ENCODE measurements at places on chromosomes 7 and 10.

- DNase-seq: no peak
These were observed 19.3 kb downstream of the CDHR3 start for GRCh38 chr7:105982388-105982787.

- DNase-seq: peak; percentile 10
These were observed 68.5 kb downstream of the MAP3K8 start for GRCh38 chr10:30502266-30503060.

DNA sequence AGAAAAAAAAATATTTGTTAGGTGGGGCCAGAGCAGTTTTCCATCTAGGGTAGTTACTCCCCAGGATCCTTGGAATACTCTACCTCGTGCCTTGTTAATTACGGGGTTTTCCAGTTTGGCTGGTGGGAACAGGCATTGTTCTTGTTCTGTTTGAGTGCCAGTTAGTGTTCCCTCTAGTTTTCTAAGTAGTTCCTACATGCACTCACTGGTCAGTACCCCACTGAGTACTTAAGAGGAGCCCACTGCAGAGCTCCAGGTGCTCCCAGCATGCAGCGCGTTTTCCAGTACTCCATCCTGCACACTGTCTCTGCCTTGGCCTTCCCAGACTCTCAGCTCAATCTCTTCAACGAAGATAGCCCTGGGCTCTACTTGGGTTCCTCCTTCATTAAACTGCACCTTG, 58.0 kb downstream of the AHCYL2 start:
- DNase-seq: no peak

DNA sequence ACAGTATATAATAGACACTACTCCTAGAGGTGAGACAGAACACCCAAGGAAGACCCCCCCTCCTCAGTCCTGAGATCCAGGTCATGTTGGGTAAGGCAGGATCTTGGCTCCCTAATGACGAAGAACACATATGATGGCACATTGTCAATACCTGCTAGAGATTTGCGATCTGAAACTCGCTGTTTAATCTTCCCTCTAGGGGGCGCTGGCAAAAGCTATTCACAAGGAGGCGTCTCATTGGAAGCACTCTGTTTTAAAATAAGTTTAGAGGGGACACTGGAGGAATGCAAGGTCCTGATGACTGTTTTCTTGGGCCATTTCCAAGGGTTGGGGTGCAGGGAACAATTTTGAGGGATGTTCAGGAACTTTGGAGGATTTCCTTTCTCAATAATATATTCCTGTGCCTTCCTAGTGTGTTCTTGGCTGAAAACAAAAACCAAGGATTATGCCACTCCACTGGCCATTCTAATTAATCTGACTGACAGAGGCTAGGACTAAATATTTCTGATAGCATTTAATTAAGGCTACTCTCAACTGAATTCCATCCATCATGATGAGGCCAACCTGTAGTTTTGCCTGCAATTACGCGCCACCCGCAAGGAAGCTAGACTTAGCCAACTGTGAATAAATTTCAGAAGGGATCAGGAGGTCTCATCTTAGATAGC, 1013.8 kb upstream of the MBL2 start:
- no peak for DNase-seq

DNA sequence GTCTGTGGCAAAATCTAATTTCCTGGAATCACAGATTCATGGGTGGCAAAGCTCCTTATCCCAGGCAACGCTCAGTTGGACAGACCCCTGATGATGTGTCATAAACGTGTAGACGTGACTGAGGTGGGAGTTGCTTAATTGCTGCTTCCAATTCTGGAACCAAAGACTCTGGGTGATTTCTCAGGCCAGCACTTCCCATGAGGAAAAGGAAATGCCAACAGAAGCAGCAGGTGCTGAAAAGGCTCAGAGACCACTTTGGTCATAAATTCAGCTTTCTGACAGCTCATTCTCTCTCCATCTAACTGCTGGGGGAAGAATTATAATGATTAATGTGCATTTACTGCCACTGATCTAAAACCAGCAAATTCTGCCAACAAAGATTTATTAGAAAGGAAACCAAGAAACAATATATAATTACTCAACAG, 88.7 kb downstream of the OSBPL3 start:
- no peak for DNase-seq

- DNase-seq: no peak
These were observed 64.9 kb downstream of the USP6NL start for GRCh38 chr10:11546581-11546980.

- DNase-seq: no peak
These were observed 52.8 kb downstream of the TRIM24 start for GRCh38 chr7:138512885-138513284.

GRCh38 chr7:141709318-141709717, 1.2 kb downstream of the WEE2 start:
- DNase-seq: no peak

- no peak for DNase-seq
These were observed 220.3 kb downstream of the PHTF2 start for GRCh38 chr7:78018641-78019446.

DNA sequence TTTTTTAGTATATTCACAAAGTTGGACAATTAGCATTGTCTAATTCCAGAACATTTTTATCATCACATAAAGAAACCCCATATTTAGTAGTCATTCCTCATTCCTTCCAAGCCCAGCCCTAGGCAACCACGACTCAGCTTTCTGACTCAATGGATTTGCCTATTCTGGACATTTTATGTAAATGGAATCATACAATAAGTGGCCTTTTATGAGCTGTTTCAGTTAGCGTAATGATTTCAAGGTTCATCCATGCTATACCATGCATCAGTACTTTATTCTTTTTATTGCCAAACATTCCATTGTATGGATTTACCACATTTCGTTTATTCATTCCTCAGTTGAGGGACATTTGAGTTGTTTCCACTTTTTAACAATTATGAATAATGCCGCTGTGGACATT, 249.2 kb downstream of the DYNC1I1 start:
- no peak for DNase-seq

DNA sequence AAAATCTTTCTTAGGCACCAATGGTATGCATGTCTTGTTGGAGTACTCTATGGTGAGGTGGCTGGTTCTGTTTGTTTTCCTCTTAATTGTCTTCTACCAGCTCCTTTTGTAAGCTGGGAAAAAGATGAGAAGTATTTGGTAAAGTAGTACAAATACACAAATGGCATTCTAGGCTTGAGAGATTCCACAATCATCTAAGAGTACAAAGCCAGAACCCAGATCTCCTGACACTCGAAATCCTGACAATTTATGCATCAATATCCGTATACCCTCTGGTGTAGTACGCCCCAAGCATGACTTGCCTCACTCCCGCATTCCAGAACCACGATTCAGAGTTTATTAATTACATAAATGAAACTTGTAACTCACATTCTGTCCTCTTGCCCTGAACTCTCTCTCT, 43.5 kb downstream of the CDCA7L start:
- no peak for DNase-seq

- DNase-seq: no peak
These were observed 636.3 kb downstream of the PARD3 start for GRCh38 chr10:34178756-34179155.

DNA sequence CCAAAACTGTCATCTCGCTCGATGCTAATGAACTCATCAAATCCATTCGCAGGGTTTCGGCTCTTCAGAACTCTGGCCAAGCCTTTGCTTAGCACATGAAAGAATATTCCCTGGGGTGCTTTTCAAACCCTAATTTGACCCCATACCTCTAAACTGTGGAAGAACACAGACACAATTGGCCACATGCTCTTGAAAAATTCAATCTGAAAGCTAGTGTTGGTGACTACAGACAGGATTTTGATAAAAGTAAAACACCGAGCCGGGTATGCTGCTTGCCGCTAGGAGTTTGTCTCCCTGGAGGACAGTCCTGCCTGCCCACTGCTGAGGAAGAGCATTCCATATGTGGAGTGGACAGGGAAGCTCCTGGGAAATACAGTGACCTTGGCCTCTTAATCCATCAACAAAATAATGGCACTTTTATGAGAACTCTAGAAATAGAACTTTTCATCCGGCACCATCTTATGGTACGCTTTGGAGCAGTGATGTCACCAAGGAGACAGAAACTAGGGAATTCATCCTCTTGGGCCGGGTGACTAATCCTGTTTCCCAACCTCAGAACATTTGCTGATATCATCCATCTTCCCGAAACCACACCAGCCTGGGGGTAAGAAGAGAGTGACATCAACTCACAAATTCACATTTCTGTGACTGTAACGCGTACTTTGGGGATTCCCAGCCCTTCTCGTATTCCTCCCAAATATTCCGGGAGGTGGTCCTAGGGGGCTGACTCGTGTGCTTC, 34.2 kb downstream of the MTURN start:
- peak; percentile 47 for DNase-seq

DNA sequence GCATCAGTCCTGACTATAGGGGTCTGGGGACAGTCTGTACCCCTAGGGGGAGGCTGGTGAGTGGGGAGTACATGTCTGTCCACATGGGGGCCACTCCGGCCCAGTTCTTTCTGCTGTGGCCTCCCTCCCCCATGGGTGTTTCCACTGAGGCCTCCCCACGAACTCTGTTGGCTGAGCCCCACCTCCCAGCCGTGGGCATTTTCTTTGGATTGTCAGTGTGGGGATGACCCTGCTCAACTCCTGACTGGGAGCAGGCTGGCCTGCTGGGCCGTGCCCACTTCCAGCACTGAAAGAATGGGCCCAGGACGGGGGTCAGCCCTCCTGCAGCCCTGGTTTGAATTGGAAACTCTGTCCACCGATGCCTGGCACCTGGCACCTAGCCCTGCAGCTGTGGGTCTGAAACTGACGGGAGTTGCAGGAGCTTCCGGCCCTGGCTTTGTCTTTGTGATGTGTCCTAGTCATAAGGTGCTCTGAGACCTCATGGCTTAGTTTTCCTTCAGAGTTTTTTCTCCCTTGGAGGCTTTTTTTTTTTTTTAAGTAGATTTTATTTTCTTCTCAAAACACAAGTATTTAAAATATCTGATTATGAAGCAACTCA, 46.5 kb downstream of the LHPP start:
- DNase-seq: no peak

DNA sequence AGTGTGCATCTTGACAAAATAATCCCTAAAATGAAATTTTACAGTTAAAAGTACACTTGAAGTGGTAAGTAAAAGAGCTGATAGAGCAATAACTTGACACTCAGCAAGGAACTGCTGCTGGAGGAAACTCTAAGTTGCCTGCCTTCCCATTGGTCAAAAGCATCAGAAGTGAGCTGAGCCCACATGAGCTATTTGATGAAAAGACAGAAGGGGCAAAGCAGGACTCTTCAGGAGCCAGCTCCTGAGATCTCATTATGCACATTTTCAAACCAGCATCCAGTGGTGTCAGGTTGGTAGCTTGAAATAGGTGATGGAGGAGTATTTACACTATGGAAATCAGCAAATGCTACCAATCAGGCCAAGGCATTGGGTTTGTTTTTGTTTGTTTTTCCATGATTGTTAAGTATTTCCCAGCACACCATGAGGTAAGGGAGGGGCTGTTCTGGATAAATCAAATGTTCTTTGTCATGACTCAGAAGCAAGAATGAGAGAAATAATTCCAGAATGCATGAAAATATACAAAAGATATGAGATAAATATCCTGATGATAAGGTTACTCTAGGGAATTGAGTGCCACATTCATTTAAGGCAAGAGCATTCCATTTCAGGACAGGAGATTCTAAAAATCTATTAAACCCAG, 316.6 kb downstream of the SNX13 start:
- DNase-seq: no peak

DNA sequence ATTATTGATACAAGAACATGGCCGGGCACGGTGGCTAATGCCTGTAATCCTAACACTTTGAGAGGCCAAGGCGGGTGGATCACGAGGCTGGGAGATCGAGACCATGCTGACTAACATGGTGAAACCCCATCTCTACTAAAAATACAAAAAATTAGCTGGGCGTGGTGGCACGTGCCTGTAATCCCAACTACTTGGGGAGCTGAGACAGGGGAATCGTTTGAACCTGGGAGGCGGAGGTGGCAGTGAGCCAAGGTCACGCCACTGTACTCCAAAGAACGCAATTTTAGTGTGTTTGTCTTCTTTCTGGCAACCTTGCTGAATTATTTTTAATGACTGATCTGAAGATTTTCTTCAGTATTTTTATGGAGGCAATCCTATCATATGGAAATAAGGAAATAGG, 46.2 kb downstream of the IDE start:
- DNase-seq: no peak

GRCh38 chr10:118712930-118713634, 41.7 kb downstream of the CACUL1 start:
- DNase-seq: no peak

GRCh38 chr7:2381227-2381626, 22.2 kb upstream of the CHST12 start:
- no peak for DNase-seq

All from COLO829 (cell line).